ENCODE measurements at places on chromosomes 6 and 20. TPM values are rescaled to one million over a fixed set of nuclear protein-coding genes. Genes with fewer than 3 reads are reported as not detected.
A peak's percentile ranks its signal among the peaks of the same experiment; 100 is the strongest.

Gene CNR1
- total RNA-seq = 1.2 TPM

Gene CALHM6
- total RNA-seq = 4.8 TPM

Gene ZC2HC1B
- total RNA-seq = not detected

Gene MYH7B
- total RNA-seq = 0.04 TPM

Gene LY86
- total RNA-seq = not detected

Gene HLA-B
- 484 TPM for total RNA-seq

Gene PI16
- total RNA-seq = not detected

Gene OOEP
- total RNA-seq = 0.41 TPM

Gene HLA-DPB1
- 5.5 TPM for total RNA-seq

Gene GGTLC1
- not detected for total RNA-seq

Gene IGF2R
- total RNA-seq = 274 TPM

Gene SLC4A11
- total RNA-seq = 4.9 TPM

Gene SERINC1
- total RNA-seq = 130 TPM

GRCh38 chr6:36851626-36852025, 12.4 kb upstream of the CPNE5 start:
- DNase-seq = no peak

DNA sequence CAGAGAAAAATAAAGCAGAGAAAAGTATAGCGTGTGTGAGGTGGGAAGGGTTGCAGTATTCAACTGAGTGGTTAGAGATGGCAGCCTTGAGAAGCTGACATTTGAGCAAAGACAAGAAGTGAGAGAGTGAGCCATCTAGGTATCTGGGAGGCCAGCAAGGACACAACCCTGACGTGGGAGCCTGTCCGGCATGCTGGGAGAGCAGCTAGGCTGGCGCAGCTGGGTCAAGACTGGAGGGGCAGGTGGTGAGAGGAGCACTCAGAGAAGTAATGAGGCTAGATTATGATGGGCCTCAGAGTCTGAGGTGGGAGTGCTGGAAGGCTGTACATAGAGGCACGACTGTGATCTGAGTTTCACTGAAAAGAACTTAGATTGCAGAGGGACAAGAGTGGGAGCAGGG, 12.9 kb downstream of the TTPAL start:
- DNase-seq = no peak

- DNase-seq = no peak
Measured at GRCh38 chr20:3814928-3815495, 5.3 kb upstream of the AP5S1 start.

GRCh38 chr6:167523426-167523825, 198.5 kb downstream of the TTLL2 start:
- DNase-seq = no peak

- no peak for DNase-seq
Measured at GRCh38 chr6:118844915-118845314, 49.0 kb upstream of the ASF1A start.

GRCh38 chr6:105691081-105691480, 288.2 kb upstream of the PREP start:
- no peak for DNase-seq

DNA sequence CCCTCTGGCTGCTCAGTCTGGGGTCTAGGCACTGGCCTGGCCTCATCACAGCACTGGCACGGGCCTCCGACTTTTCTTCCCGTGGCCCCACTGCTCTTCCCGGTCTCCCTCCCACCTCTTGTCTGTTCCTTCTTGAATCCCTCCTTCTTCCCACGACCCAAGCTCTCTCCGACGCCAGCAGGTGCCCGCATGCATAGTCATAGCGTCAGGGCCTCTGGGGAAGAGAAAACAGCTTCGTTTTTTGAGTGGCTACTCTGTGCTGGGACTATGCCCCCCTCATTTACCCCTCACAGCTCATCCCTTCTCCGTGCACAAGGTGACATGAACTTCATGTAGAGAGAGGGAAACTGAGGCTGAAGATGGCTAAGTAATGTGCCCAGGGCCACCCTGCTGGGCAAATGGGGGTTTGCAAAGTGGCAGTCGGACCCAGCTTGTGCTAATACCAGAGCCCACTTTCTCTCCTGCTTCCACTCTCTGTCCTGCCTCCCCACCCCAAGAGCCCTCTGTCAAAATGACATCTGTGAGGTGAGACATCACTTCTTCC, 59.2 kb downstream of the SYNJ2 start:
- no peak for DNase-seq

GRCh38 chr6:38262026-38262425, 377.7 kb downstream of the BTBD9 start:
- peak; percentile 59 for DNase-seq

- DNase-seq = peak; percentile 89
Measured at GRCh38 chr6:1287103-1287591, 24.8 kb upstream of the FOXQ1 start.

DNA sequence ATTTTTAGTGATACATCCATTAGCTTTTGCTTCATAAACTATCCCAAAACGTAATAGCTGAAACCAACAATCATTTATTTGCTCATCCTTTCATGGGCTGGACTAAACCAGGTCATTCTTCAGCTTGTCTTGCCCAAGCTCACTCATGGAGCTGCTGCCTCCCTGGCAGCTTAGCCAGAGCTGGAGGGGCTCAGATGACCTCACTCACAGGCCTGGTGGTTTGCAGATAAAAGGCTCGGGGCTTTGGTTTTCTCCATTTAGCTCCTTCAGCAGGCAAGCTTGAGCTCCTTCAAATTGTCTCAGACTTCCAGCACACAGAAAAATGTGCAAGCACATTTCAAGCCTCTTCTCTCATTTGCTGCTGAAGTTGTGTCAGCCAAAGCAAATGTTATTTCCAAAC, 139.1 kb downstream of the BTBD3 start:
- no peak for DNase-seq

DNA sequence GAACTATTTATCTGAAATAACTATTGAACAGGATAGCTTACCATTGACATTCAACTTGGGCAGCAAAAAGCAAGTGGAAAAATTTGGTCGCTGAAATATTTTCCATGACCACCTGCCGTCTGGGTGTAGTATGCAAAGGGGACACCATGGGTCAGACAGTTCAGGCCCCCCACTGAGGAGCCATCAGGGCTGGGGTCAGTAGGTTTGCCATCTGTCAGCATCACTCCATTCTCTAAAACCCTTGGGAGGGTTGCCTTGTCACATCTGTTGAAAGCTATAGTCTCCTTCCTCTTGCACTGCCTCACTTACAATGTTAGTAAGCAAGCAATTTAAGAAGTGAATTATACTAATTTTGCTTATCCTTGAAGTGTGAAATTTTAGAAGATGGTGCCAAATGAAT, 44.9 kb downstream of the NRN1 start:
- DNase-seq = no peak

- DNase-seq = no peak
Measured at GRCh38 chr20:21564127-21564773, 50.4 kb upstream of the NKX2-2 start.

GRCh38 chr6:33549896-33550295, 30.2 kb downstream of the BAK1 start:
- no peak for DNase-seq

- DNase-seq = no peak
Measured at GRCh38 chr6:42304053-42304712, 86.5 kb upstream of the MRPS10 start.

- no peak for DNase-seq
Measured at GRCh38 chr6:48826152-48826515, 636.9 kb downstream of the MMUT start.

GRCh38 chr20:1537731-1538058, 19.8 kb downstream of the SIRPD start:
- DNase-seq = no peak

- DNase-seq = no peak
Measured at GRCh38 chr6:4446982-4447381, 311.6 kb upstream of the ECI2 start.

GRCh38 chr20:51533291-51534172, 9.0 kb downstream of the NFATC2 start:
- DNase-seq = peak; percentile 43

GRCh38 chr6:71229477-71229876, 59.1 kb upstream of the OGFRL1 start:
- DNase-seq = no peak

DNA sequence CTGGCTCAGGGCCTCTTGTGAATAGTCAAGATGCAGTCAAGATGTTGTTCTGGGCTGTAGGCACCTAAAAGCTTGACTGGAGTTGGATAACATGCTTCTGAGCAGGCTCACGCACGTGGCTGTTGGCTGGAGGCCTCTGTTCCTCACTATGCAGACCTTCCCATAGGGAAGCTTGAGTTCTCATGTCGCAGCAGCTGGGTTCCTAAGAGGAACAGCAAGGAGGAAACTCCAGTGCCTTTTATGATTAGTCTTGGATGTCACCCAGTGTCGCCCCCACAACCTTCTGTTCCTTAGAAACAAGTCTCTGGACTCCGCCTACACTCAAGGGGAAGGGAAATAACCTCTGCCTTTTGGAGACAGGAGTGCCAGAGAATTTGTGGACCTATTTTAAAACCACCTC, 210.7 kb downstream of the BCAS1 start:
- DNase-seq = no peak

DNA sequence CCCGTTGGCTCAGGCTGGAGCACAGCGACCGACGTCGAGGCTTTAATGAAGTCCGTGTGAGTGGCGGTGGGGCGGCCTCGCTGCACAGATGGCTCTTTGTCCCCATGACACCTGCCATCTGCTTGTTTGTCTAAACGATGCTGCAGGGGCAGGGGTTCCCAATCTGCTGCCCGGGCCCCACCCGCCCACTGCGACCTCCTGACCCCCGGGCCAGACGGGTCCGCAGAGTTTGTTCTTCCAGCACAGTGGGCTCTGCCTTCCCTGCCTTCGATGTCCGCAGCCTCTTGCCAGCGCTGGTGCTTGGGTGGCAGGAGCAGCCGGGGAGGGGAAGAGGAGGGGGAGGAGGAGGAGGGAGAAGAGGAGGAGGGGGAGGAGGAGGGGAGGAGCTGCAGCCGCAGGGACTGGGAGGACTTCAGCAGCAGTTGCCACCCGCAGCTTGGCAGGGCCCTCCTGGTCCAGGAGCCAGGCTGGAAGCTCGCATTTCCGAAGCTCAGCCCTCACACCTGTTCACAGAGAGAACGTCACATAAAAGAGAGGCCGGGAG, 210.0 kb downstream of the DLL1 start:
- DNase-seq = no peak

GRCh38 chr6:9057937-9058336, 622.6 kb upstream of the SLC35B3 start:
- DNase-seq = no peak

DNA sequence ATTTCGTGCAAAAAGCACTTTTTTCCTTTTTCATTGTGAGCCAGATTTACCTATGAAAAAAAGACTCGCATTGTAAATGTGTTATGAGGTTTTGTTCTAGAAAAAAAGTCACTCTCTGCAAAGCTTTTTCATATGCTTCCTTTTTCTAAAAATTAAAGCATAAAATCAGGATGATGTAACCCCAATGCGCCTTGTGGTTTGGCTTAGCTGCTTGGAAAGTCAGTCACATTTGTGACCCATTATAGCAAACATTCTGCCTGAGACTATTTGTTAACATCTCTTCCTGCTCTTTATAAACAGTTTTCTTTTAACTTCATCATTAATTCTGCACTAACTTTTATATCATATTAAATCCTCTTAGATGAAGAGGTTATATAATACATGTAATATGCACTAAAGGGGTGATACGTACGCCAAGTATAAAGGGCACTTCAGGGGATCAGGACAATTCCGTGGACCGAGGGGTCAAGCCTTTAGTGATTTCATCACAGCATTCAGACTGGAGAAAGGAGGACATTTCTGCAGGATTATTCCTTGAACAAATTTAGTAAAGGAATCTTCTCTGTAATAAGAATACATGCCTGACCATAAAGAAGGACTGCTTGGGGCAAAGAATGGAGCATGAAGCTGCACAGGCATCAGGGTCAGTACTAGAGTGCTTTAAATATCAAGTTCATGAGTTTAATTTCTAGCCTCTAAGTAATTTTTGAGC, 48.1 kb upstream of the SMLR1 start:
- DNase-seq = no peak

GRCh38 chr20:63330940-63331339, 30.2 kb downstream of the CHRNA4 start:
- no peak for DNase-seq

DNA sequence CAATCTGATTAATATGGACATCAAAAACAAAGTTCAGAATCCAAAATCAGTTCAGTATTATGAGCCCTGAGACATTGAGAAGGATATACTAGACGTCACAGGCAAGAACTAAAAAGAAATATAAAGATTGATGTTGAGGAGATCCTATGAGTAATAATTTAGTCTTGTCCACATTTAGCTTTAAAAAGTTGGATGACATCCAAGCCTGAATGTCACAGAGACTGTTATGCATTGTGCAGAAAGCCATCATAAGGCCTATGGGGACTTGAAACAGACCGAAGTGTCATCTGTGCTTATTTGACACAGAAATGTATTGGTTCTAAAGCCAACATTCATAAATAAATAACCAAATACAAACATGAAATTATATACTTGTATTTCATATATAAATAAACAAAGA, 581.8 kb upstream of the MMS22L start:
- DNase-seq = no peak

GRCh38 chr6:116536216-116536621, 9.3 kb downstream of the TRAPPC3L start:
- peak; percentile 37 for DNase-seq

Data from kidney epithelial cell (primary cell).